Right hindlimb (tissue), 1 donor: ENCODE measurements at places on chromosomes 1 and 21.

- no peak for DNase-seq
Observed at GRCh38 chr1:94236630-94237290, 624 bp downstream of the ARHGAP29 start.

DNA sequence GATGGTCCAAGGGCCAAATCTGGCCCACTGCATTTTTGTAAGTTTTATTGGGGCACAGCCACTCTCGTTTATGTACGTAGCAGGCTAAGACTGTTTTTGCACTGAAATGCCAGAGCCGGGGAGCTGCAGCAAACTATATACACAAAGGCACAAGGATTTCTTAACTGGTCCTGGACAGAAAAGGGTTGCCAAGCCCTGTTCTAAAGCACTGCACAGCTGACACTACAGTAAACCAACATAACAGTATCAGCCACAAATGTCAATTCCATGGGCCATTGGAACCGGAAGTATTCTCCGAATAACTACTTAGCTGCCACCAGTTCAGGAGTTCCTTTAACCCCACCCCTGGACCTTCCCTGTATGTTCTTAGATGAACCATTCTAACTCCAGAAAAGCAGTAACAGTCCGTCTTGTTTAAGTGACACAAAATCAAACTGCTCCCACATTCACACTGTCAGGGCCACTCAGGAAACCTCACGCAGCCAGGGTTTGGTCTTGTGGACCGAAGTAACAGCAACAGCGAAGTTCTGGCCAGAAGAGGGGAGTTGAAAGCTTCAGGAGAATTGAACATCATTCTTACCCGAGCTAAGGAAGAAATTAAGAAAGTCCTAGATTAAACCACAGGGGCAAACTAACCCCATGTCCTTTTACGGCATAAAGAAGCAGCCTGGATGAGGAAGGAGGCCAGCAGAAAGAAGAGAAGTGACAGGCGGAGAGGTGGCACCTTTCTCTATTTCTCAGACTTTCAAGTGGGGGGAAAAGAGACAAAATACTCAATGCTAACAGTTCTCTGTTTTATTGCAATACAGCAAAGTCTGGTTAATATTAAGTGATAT is 49.2 kb downstream of the COQ8A start:
- DNase-seq: no peak

- no peak for DNase-seq
Observed at GRCh38 chr1:206969090-206969489, 1.2 kb downstream of the FCAMR start.

- no peak for DNase-seq
Observed at GRCh38 chr1:157628773-157629172, 30.9 kb upstream of the FCRL4 start.

DNA sequence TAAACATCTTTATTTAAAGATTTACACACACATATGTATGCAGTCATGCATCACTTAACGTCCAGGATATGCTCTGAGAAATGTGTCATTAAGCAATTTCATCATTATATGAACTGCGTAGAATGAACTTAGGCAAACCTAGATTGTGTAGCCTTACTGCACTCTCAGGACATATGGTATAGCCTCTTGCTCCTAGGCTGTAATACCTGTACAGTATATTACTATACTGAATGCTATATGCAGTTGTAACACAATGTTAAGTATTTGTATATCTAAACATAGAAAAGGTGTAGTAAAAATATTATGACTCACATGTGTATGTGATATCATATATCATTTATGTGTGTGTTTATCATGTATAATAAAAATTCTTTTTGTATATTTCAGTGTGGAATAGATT is 73.2 kb upstream of the QSOX1 start:
- no peak for DNase-seq

DNA sequence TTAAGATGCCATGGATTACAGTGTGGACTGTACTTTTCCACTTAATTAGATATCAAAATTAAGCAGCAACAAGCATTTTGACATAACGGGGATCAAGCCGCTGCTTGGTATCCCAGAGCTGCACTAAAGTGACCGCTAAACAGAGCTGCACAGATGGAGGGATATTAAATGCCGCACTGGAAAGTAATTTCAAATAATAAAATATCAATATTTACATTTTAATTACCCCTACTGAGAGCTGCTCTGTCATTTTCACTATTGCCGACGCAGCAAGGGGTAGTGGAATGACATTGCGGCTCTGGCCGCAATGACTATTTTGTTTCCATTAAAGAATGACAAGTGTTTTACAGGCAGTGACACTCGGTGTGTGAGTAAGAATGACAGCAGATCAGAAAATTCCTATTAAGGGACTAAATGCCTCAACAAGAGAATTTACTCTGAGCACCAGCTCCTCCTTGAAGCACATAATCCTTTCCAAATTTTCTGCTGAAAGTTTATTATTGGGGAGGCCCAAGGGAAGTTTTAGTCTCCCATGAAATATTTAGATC is 109.1 kb upstream of the USH2A start:
- DNase-seq: no peak

GRCh38 chr21:33251119-33251518 is 15.0 kb upstream of the IL10RB start:
- DNase-seq: no peak

- DNase-seq: peak; percentile 27
Observed at GRCh38 chr1:84103197-84103992, 40.7 kb upstream of the PRKACB start.

DNA sequence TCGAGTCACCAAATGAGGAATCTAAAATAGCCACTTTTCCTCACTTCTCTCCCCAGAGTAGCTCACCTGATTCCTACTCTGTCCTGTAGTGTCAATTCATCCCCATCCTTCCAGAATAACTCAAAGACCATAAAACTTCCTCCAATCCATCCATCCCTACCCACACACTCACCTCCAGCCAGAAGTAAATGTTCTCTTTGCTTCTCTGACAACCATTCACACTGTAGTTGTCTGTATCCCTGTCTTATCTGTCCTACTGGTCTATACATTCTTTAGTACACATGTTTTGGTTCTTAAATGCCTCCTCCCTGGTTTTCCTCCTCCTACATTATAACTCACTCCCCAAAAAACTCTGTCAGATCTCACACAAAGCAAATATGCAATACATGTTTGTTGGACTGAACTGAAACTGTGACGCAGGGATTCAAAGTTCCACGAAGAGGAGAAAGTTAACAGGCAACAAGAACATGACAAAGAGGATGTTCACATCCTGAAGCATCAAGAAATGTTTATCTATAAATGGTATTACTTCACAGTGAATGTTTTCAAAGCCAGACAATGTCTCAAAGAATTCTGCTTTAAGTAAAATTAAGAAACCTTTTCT is 11.0 kb downstream of the TP53BP2 start:
- no peak for DNase-seq

DNA sequence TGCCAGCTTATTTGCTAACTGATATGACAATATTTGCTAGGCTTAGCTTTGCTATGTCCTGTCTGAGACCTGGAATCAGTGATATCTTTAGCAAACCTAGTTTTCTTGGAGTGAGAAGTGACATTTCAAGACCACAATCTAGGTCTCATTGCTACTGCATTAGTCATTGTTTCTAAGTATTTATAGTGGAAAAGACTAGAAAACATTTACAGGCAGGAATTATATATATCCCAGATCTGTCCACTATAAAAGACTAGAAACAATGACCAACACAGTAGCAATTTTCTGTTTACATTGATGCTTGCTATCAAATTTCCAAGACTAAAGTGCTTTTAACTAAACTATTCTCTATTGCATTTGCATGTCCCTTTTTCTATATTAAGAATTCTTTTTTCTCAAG is 5.0 kb upstream of the RGS18 start:
- no peak for DNase-seq

DNA sequence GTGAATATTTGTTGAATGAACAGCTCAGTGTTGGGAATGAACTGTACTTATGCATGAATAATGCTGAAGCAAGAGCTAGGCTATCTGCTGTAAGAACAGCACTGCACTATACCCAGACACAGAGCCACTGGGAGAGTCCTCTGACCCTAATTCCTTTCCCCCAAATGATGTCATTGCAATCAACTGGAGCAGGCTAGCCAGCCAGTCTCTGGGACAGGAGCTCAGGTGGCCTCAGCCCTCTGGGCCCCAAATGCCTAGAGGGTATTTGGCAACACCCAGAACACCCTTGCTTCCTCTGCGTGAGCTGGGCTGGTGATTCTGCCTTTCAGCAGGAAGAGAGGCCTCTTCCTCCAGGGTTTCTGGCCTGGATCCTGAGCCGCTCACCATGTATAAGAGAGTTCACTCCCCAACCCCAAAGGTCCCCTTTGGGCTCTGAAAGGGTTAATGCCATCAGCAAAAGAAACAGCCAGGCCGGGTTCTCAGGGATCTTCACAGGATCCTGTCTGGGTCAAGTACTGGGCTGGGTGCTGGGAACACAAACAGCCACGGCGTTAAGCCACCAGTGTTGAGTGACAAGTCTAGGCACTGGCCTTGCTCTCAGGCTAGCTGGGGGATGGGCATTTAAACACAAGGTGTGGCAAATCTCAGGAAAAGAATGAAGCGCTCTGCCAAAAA is 3.7 kb upstream of the PADI4 start:
- DNase-seq: no peak

DNA sequence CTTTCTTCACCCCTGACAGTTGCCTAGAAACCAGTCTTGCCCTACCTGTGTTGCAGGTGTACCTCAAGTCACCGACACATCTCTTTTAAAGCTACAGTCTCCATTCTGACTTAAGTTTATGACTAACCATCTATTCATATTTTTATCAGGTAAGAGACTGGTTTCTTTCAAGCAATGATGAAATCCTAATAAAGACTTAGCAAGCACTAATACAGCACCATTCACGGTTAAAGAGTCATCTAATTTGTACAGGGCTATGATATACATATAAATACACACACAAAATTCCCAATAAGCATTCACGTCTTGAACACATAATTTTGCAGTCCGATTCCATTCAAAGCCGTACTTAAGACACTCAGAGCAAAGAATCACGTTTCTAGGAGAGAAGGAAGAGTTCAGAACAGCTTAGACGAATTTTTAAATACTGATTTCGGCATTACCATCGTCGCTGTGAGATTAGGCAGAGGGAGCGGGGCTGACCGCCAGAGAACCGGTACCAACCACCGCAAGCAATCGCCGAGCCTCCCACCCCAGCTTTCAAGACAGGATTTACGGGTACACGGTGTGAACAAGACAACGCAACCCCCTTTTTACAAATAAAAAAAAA is 943 bp downstream of the ERRFI1 start:
- DNase-seq: peak; percentile 30

DNA sequence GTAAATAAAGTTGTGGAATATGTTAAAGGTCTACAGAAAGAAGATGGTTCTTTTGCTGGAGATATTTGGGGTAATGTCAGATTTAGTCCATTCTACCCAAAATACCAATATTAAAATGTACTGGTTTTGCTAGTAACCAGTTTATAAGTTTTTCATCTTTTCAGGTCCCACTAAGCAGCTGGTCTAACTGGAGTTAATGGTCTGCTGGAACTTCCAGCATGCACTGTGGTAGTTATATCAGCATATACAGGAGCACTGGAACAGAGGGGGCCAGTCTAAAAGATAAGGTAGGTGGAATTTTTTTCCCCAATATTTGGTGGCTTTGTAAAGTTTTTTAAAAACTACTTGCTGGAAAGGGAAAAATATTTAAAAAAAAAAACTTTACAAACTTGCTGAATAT is 3.9 kb downstream of the RABGGTB start:
- no peak for DNase-seq

DNA sequence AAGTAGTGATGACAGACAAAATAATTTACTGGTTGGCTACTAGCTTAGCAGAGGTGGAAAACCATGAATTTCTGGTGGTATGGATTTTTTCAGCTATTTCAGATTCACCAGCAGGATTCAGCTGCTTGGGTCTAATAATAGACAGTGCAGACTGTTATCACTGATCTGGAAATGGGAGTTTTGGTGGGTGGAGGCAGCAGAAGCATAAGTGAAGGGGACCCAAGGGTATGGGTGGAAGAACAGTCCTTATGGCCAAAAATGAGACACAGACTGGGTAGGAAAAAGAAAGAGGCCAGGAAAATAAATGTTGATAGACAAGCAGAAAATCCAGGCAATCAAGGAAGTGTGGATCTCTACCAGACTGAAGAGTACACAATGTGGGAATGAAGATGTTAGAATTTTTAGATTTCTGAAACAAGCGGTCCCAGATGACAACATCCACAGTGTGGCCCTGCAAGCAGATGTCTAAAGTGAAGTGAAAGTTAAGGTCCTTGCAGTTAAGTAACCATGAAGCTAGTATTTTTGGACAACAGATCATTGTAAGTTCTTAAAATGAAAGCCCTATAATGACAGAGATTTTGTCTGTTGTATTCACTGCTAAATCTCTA is 24.7 kb downstream of the LYST start:
- DNase-seq: no peak

GRCh38 chr1:90704817-90705216 is 12.3 kb downstream of the BARHL2 start:
- no peak for DNase-seq

GRCh38 chr21:38196036-38196435 is 60.8 kb upstream of the KCNJ15 start:
- no peak for DNase-seq

DNA sequence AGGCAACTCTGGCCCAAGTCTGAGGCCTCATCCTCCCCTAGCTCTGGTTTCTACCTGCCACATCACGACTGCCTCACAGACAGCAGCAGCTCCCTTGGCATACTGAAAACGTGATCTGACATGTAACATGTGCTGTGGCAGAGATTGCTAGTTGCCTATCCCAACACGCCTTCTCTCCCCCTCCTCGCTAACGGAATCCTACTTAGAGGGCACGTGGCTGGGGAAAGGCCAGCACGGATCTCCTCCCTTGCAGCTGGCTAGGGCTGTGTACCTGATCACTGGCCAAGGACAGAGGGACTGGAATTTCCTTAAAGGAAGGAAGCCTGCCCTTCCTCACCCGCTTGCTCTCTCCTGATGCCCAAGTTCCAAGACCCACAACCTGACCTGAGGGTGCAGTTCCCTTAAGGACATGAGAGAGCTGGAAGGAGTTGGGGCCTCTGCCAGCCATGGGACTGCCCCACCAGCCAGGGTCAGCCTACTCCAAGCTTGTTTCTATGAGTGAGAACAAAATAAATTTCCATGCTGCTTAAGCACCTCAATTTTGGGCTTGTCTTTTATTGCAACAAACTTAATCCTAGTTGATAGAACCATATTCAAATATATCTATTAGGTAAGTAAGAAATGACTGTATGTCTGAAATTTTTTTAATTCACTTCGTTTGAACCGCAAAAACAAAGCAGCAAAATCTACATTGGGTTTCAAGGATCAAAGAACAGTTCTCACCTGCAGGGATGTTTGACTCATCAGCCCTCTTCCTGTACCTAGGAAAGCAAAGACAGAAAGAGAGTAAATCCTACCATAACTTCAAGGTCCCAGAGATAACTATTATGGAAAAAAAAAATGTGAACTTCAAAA is 7.2 kb downstream of the SETD4 start:
- DNase-seq: no peak

- no peak for DNase-seq
Observed at GRCh38 chr1:216617081-216617875, 106.0 kb downstream of the ESRRG start.

GRCh38 chr21:25396135-25396711 is 211.1 kb downstream of the MRPL39 start:
- DNase-seq: no peak

DNA sequence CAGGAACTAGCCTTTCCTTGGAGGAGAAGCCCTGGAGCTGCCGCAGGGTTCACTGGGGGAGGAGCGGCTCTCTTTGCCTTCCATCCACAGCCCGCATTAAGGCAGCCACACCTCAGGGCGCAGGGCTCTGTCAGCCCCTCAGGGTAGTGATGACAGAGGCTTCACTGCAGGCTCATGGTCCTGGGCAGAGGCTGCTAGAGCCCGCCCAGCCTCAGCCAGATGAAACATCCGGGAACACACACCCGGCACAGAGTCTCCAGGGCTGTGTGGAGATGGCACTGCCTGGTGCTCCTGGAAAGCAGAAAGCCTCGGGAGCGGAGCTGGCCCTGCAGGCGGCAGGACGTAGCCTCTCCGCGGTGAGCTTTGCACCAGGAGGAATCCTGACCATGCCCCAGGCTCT is 29.4 kb upstream of the PEX10 start:
- no peak for DNase-seq
